ENCODE measurements at places on chromosomes 5 and 9.

DNA sequence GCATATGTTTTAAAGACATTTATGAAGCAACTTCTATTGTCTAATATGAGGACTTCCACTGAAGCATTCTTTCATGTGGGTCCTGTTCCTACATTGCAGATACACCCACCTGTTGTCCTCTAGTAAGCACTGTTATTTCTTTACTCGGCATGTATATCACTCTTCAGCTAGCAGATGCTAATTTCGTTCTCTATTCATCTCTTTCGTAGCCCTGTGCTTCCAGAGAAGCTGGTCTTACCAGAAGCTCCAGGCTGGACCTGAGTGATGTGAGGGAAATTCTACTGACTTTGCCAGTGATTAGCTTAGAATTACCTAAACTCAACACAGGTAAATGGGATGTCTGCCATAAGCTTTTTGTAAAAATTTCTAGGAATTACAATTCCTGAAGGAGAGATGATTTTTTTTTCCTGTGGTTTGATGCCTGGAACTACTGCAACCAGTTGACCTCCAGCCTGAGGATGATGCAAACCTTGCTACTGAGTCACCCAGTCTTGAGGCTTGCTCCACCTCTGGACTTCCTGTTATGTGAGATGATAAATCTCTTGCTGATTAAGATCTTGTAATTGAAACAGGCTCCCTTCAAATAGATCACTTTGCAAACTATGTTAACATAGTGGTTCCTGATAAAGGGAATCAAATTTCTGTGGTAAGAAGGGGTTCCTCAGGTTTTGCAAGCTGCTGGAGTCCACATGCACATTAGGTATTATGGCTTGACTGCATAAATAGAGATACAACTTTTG lies 52.2 kb upstream of the SPINK5 start:
- no peak for DNase-seq

DNA sequence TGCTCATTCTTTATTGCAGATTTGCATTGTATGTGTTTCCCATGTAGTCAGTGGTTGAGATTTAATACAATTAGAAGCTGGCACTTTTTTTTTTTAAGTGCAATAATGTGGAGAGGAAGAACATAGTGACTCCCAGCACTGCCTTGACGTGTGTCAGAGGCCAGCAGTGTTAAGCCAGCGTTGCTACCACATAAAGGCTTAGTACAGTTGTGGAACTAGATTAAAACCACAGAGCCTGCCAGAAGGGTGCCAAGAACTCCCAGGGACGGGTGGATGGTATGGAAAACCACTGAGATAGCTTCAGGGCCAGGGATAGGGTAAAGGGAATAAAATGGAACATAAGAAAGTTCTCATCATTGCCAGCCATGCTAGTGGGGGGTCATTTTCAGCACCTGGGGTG lies 142.9 kb downstream of the TRIO start:
- DNase-seq = no peak

DNA sequence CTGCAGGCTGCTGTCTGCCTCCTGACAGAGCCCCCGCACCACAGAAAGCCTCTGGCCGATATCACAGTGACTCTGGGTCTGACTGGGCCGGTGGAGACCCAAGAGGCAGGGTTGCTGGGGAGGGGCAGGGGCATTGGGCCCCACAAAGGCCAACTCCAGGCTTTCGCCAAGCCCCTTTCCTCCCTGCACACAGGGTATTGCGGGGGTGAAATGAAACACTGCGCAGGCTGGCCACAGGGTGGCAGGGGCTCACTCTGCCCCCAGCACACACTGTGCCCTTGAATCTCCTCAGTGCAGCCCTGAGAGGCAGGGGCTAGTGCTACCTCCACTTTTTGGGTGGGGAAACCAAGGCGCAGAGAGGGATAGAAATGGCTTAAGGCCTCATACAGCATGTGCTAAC lies 44.6 kb downstream of the BARX1 start:
- no peak for DNase-seq

GRCh38 chr9:110027671-110028081 lies 180.3 kb downstream of the C9orf152 start:
- DNase-seq = no peak

- DNase-seq = no peak
Observed at GRCh38 chr5:40505031-40505430, 174.7 kb upstream of the PTGER4 start.

DNA sequence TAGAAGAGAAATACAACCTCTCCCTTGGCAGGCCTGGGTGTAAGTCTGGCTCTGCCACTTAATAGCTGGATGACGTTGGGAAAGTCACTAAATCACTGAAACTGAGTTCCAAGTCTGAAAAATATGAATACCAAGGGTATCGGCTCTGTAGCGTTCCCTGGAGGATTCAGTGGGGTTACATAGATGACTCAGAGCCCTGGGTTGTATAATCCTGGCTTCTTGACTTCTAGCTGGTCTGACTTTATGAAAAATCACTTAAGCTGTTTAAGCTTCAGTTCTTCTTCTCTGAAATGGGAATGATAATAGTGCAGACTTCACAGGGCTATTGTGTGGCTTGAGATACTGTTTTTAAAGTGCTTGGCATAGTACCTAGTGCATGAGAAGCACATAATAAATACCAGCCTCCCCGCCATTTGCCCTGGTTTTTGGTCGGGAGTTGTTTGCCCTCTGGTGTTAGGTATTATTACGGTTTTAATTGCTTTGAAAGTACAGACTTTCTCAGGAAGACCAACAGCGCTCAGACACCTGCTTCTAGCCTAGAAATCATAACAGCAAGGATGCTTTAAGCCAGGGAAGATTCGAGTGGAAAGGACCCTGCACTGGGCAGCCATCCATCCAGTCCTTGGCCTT lies 43.0 kb downstream of the CYFIP2 start:
- no peak for DNase-seq

GRCh38 chr5:53613061-53613460 lies 52.6 kb downstream of the NDUFS4 start:
- DNase-seq = no peak

DNA sequence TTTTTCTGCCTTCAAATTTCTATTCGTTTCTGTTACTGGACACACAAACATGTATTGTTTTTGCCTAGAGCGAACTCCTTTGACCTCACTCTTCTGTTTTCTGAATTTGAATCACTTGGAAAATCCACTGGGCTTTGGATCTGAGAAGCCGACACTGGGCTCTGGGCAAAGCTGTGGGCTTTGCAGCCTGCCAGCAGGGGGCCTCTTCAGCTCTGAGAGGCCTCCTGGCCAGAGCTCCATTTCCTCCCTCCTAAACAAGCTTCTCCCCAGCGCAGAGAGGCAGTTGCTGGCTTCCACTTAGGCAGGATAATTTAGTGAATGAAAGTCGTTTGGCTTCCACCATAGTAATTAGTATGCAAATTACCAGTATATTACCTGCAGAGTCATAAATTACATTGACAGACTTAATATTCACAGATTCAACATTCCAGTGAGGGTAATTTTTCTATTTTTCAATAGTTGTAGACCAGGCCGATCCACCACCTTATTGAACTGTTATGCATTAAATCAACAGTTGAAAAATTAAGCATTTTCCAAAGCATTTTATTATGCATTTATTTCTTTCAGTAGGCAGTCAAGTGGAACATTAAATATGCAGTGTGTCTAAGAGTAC lies 104.0 kb upstream of the ZNF366 start:
- no peak for DNase-seq

GRCh38 chr9:109182940-109183798 lies 16.1 kb upstream of the FRRS1L start:
- no peak for DNase-seq

GRCh38 chr5:145859453-145859852 lies 13.4 kb downstream of the GRXCR2 start:
- DNase-seq = no peak

GRCh38 chr5:180207593-180207992 lies 1.4 kb downstream of the RASGEF1C start:
- DNase-seq = no peak

GRCh38 chr5:83368835-83369234 lies 102.7 kb upstream of the VCAN start:
- no peak for DNase-seq

GRCh38 chr5:95655575-95655974 lies 9.0 kb downstream of the RFESD start:
- DNase-seq = no peak

GRCh38 chr5:168165977-168166376 lies 125.5 kb upstream of the WWC1 start:
- no peak for DNase-seq

DNA sequence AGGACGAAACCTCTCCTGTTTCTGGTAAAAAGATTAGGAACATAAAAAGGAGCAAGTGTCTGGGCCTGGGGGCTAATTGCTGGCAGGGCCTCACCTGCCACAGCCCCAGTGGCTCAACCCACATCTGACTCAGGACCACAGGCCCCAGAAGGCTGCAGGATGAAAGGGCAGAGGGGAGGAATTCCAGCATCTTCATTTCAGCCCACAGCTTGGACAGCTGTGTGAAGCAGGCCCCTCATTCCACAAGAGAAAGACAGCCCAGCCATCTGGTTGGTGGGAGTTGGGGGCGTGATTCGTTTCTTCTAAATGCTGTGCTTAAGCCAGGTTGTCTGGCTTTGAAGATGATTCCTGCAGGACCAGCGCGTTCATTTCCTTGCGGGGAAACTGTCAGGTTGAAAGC lies 29.1 kb downstream of the NKX2-5 start:
- no peak for DNase-seq

DNA sequence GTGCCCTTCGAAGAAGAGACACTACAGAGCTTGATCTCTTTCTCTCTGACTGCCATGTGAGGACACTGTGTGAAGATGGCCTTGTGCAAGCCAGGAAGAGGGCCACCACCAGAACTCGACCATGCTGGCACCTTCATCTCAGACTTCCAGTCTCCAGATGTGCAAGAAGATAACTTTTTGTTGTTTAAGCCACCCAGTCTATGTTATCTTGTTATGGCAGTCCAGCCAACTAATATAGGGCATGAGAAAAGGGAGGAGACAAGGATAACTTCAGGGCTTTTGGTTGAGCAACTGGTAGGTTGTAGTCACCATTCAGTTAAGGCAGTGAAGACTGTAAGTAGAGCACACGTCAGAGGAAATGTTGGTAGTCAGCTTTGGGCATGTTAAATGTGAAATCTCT lies 515.5 kb downstream of the CSNK1G3 start:
- no peak for DNase-seq

DNA sequence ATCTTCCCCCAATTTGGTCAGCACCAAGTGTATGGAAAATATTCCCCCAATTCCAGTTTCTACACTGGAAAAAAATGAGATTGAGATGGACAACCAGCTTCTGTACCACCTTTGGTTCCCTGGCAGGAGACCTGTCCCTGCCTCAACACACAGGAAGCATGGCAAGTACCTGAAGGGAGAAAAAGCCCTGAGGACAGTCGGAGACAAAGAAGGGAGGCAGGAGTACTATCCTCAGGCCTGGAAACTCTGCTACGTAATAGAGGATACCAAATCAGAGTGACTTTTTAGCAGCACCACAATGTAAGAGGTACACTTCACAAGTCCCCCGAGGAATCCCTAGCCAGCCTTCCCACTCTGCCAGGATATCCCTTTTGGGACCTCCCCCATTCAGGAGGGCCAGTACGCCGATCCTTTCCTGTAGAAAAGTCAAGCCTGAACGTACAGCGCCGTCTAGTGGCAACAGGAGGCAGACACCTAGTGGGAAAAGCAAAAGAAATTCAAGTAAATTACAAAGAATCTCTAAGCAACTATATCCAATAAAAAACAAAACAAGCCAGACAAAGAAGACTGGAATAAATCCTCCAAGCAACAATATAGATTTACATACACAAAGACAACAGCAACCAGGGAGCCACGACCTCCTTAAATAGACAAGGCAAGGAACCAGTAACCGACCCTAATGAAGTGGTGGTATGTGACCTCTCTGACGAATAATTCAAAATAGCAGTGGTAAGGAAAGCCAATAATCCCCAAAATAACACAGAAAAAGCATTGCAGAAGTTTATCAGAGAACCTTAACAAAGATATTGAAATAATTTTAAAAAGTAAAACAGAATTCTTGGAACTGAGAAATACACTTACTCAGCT lies 63.3 kb upstream of the SLCO6A1 start:
- no peak for DNase-seq

DNA sequence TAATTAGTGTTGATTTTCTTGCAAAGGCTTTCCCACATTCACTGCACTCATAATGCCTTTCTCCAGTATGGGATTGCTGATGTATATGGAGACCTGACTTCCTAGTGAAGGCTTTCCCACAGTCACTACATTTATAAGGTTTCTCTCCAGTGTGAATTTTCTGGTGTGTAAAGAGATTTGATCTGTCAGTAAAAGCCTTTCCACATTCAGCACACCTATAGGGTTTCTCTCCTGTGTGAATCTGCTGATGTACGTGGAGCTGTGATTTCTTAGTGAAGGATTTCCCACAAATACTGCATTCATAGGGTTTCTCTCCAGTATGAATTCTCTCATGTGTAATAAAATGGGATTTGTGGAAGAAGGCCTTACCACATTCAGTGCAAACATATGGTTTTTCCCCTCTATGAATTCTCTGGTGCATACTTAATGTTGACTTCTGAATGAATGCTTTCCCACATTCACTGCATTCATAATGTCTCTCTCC lies 31.1 kb downstream of the ZNF484 start:
- DNase-seq = no peak

GRCh38 chr9:130268521-130269211 lies 3.1 kb downstream of the HMCN2 start:
- DNase-seq = no peak

- DNase-seq = no peak
Observed at GRCh38 chr9:71663216-71663615, 105.1 kb downstream of the CEMIP2 start.

- no peak for DNase-seq
Observed at GRCh38 chr5:39107350-39107749, 33.2 kb upstream of the RICTOR start.

DNA sequence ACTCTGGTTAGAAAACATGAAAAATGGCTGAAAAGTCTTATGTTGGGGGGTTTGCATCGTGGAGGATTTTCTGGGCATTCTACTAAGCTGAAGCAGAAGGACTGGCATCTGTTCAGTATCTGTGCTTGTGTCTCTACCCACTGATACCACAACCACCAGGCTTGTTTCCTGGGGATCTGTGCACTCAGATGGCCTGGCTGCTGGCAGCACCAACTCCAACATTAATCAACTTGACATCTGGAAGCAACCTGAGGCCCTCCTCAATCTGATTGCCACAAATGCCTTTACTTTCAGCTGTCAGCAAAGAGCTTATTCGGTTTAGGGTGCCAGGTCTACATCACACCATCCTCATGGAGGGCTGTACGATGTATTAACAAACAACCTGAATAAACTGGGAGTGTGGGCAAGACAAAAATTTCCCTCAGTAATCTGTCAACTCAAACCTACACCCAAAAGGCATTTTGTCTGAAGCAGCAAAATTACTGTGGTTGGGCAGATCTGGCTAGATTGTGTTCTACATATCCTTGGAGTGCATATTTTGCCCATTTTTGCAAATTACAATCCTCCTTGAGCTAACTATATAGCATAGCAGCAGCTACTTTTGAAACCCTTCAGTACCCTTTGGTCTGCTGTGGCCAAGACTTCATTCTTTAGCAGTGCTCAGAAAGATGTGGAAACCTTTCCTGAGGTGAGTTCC lies 74.6 kb downstream of the FOXD1 start:
- DNase-seq = no peak

DNA sequence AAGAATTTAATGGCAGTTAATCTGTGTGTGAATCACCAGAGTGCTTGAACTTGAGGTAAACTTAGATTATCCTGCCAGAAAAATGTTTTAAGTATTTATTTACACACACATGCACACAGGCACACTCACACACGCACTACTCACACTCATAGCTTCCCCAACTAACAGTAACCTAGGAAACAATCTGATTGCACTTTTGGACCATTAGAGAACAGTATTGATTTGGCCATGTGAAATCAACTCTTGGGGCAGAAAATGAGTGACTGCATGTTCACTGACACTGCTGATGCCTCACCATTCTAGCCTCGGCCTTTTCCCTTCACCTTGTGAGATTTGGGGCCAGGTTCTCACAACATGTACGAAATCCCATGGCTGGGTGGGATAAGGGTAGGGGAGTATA lies 64.1 kb downstream of the SLC1A3 start:
- DNase-seq = no peak

Measured in stimulated activated CD4-positive, alpha-beta T cell treated with anti-CD3 and anti-CD28 coated beads, Interleukin-1b, Interleukin-23, amount 100 ng/mL, for 1 hour (primary cell).